ENCODE measurements at places on chromosomes 3 and 15.

DNA sequence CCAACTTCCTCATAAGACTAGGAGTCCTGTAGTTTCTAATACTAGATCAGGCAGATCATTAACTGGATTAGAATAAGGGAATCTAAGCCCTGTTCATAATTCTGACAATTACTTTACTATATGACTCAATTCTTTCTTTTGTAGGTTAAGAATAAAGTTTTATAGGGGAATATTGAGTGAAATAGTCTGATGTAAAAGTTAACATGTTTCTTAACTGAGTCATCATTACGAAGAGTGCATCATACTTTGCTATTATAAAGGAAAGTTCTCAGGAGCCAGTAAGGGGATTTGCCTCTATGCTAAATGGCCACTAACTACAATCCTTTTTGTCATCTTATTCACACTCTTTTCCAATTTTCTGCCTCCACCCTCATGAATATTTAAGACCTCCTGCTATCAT lies 63.1 kb downstream of the POLQ start:
- DNase-seq = no peak

GRCh38 chr3:46853441-46854415 lies 9.5 kb downstream of the MYL3 start:
- peak; percentile 0 for DNase-seq

DNA sequence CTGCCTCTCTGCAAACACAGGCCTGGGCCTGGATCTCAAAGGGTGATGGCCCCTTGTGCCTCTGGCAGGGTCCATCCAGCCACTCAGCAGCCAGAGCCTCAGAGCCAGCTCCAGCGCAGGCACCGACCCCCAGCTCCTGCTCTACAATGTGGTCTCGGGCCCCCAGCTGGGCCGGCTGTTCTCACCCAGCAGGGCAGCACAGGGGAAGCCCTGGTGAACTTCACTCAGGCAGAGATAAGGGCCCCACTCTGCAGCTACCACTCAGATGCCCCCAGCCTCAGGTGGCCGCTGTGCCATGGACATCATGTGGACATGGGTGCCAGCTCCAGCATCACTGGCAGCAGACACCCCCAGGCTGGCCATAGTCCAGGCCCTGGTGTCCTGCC lies 173.1 kb downstream of the TBC1D2B start:
- DNase-seq = no peak

DNA sequence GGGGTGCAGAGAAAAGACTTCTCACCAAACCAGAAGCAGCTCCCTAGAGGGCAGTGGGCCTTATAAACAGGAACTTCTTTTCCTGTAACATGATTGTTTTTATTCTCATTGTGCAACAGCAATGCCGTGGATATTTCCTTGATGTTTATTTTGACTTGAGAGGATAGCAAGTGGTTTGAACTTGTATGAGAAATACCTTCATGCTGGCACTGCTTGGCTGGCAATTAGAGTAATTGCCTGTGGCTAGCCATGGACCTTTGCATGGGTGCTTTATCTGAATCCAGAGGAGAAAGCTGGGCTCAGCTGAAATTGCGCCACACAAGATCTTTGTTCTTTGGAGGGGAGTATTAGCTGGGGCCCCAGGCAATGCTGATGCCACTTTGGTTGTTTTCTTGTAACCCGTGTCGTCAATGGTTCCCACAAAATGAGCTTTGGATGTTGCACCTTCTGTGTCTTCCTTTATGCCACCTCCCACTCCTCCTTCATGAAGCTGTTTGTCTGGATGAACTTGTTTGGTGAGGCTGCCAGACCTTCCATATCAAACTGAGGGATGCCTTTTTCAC lies 37.9 kb downstream of the CMTM8 start:
- DNase-seq = no peak

- DNase-seq = no peak
Measured at GRCh38 chr3:40713306-40713705, 188.5 kb downstream of the ZNF621 start.

DNA sequence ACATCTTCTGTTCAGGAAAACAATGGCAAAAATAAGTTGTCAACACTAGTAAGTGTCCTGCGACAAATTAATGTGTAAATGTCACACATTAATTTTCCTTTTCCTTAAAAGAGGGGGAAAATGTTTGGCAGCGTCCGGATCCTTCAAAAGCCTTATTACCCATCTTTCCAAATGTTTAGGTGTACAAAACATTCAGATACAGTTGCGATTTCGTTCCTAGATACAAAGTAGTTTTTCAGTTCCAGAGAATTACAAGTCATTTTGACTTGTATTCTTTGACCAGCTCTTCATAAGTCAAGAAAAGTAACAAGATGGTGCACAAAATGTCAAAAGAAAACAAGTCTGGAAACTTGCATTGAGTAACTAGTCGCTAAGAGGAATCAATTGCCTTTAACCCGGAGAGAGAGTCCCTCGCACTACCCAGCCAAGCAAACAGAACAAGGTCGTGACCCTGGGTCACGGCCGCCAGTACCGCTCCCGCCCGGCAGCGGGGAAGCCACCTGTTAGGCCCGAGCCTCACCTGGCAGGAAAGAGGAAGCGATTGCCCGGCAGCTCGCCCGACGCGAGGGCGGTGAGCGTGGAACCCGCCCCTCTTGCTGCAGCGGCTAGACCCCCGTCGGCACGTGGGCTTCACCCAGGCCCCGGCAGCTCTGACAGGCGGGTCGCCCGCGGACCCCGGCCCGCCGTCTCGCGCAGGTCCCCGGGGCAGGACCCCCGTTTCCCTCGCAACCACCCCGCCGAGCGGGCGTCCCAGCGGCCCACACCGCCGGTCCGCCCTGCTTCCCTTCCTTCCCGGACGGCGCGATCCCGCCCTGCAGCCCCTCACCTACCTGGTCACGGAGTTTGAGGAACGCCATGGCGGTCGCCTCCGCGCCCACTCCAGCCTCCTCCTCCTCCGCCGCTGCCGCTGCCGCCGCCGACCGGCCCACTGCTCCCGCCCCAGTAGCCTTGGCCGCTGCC lies 61.0 kb upstream of the ANKRD28 start:
- peak; percentile 75 for DNase-seq

- DNase-seq = no peak
Measured at GRCh38 chr15:88057836-88058235, 198.7 kb downstream of the NTRK3 start.

- no peak for DNase-seq
Measured at GRCh38 chr3:104349836-104350235, 1016.9 kb upstream of the ALCAM start.

DNA sequence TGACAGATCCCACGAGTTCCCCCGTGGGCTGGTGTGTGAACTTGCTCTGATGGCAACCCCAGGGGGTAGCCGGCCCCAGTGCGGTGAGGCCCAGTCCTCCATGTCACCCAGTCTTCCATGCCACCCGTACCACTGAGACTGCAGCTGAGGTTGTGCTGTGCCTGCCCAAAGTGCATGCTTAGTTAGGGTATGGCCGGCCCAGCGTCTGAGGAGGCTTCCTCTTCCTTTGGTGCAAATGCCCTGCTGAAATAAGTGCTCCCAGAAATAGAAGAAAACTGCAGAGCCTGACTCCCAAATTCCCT lies 31.5 kb downstream of the MGLL start:
- DNase-seq = no peak

DNA sequence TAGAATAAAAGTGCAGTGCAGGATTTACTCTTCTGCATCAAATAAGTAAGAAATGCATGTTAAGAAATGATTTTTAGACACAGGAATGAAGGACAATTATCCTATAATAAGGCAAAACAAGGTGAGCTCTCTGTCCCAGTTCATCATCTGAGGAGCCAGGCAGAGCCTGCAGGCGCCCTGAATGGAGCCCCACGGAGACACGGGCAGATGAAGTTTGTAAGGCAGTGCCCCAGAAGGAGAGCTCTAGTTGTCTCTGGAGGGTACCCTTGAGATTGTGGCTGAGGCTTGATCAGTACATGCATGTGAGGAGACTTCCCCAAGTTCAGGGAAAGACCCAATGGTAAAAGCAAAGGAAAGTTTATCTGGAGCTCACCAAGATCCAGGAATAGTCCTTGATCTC lies 50.3 kb downstream of the ATP10A start:
- no peak for DNase-seq

GRCh38 chr3:139388821-139389551 lies 461 bp downstream of the COPB2 start:
- DNase-seq = peak; percentile 38
